ENCODE measurements at places on chromosomes 2 and 18.

- DNase-seq: no peak
Measured at GRCh38 chr2:159419403-159419802, 132.9 kb upstream of the WDSUB1 start.

DNA sequence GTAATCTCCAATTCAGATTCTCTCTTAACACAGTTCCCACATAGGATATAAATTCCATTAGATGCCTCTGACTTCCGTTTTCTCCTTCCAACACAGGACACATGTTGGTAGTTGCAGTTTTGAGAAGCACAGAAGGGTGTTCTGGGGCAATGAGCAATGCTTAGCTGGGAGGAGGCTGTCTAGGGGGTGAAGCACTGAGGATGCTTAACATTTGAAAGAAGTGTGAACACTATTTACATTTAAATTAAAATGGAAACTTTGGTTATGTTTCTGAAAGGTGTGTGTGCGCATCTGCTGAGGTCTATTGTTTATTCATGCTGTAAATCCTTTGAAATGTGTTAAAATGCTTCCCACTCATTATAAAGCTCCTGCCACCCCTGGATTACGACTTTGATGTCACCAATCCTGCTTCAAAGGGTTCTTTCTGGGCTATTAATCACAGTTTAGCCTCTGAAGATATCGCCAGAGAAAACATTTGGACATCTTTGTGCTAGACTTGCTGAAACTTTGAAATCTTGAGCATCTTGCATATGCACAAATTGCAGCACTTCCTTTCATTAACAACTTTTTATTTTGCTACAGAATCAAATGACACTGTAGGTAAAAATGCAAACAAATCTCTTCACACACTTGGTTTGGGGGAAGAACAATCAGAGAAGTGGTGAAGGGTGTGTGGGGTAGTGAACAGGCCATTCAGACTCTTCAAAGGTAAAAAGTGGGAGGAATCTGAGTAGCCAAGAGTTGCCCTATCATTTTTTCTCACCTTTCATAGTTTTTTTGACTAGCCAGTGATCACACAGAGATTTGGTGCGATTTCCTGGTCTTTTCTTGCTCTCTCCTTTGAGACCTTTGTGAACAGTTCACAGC, 258.4 kb downstream of the MYO3B start:
- DNase-seq: peak; percentile 39

DNA sequence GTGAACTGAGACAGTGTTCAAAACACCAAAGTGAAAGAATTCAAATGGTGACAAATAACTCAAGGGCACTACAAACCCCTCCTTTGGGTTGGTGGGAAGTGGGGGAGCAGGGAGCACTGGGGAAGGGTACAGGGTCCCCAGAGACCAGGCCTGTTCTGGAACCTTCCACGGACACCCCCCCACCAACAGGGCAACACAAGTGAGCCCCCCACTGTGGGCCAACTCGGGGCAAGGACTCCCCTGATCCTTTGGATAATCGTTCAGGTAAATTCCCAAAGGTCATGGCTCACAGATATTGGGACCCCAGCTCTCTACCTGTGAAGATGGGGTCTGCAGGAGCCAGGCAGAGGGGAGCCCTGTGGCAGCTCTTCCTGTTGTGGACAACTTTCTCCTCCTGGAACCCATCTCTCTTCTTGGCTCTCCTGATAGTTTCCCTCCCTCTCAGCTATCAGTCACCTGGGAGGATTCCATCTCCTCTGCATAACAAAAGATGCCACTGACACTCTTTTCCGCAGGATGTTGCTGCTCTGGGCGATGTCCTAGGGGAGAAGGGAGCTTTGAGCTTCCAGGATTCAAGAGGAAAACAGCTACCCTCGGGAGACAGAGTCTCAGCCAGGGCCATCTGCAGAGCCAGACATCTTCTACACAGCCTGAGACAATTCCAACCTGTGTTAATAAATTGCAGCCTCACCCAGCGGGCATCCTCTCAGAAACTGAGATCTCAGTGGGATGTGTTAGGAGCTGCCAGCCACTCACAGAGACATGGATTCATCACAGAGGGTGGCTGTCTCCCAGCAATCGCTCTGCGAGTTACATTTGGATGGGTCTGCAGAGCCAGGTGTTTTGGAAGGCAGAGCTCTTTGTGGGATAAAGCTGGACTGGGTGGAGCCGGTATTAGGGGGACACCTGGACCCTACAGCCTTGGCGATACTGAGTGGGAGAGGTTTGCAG, 35.4 kb downstream of the MBP start:
- DNase-seq: no peak

- no peak for DNase-seq
Measured at GRCh38 chr18:677951-678381, 20.5 kb downstream of the TYMS start.

DNA sequence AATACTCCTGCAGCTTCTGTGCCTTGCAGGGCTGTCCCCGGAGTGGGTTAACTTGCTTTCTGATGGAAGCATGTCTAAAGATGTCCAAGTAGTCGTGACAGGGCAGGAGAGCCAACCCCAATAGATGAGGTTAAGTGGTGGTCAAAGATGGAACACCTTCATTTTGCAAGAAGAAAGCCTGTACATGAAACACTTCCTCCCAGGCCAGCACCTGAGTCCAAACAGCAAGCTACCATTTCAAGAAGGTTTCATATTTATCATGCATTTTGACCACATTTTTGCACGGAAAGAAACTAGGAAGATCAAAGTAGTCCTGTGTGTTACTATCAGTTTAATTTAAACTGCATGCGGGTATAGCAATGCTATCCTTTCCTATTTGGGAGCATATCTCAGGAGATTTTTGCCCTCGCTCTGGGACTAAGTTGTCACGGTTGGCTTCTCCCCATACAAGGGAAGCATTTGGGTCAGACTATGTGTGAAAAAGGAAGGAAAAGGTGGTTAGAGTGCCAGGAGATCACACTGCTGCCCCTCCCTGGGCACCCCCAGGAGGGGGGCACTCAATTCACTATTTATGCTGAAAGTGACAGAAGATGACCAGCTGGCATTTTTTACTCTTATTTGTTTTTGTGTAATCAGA, 187.6 kb downstream of the ZNF521 start:
- DNase-seq: no peak

- no peak for DNase-seq
Measured at GRCh38 chr18:57784801-57785114, 18.4 kb downstream of the ATP8B1 start.

GRCh38 chr2:241811201-241811951, 2.4 kb downstream of the NEU4 start:
- DNase-seq: no peak

GRCh38 chr18:31356025-31356424, 20.6 kb upstream of the DSG4 start:
- no peak for DNase-seq

- no peak for DNase-seq
Measured at GRCh38 chr2:16478434-16479210, 187.0 kb downstream of the CYRIA start.
